Sigmoid colon (tissue), 7 donors: ENCODE measurements at places on chromosomes 1 and 21. TPM values are rescaled to one million over a fixed set of nuclear protein-coding genes. Genes with fewer than 3 reads are reported as not detected.

DNA sequence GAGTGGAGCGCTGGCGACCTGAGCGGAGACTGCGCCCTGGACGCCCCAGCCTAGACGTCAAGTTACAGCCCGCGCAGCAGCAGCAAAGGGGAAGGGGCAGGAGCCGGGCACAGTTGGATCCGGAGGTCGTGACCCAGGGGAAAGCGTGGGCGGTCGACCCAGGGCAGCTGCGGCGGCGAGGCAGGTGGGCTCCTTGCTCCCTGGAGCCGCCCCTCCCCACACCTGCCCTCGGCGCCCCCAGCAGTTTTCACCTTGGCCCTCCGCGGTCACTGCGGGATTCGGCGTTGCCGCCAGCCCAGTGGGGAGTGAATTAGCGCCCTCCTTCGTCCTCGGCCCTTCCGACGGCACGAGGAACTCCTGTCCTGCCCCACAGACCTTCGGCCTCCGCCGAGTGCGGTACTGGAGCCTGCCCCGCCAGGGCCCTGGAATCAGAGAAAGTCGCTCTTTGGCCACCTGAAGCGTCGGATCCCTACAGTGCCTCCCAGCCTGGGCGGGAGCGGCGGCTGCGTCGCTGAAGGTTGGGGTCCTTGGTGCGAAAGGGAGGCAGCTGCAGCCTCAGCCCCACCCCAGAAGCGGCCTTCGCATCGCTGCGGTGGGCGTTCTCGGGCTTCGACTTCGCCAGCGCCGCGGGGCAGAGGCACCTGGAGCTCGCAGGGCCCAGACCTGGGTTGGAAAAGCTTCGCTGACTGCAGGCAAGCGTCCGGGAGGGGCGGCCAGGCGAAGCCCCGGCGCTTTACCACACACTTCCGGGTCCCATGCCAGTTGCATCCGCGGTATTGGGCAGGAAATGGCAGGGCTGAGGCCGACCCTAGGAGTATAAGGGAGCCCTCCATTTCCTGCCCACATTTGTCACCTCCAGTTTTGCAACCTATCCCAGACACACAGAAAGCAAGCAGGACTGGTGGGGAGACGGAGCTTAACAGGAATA, 4.2 kb downstream of the TFAP2E start:
- H3K4me3 ChIP-seq, result peak overlapping the region; percentile 41
- no peak overlapping the region for H3K27ac ChIP-seq
- H3K27me3 ChIP-seq, result peaks cover 34% of the 10 kb centered on the region
- no peak for DNase-seq

- no peak overlapping the region for H3K4me3 ChIP-seq
- no peaks in the 10 kb centered on the region for H3K27me3 ChIP-seq
- no peaks in the 10 kb centered on the region for H3K36me3 ChIP-seq
These were observed 1.8 kb downstream of the EYA3 start for GRCh38 chr1:28086651-28087050.

DNA sequence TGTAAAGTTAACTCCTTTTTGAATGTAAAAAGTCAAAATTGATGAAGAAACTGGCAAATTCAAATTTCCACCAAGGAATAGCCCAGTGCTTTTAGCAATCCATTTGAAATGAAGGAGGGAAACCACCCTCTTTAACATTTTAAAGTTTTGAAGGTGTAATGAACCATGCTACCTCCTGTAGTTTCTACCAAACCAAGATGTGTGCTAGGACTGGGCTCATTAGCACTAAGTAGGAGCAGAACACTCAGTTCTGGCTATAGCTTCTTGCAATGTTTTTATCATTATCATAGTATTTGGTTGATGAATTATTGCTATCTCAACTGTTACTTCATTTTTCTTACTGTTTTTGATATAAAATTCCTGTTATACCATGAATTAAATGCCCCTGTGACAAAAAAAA, 319.2 kb upstream of the ZRANB2 start:
- no peaks in the 10 kb centered on the region for H3K36me3 ChIP-seq
- no peak overlapping the region for H3K4me3 ChIP-seq
- H3K4me1 ChIP-seq, result no peaks in the 10 kb centered on the region
- no peak overlapping the region for H3K27ac ChIP-seq
- no peaks in the 10 kb centered on the region for H3K27me3 ChIP-seq

DNA sequence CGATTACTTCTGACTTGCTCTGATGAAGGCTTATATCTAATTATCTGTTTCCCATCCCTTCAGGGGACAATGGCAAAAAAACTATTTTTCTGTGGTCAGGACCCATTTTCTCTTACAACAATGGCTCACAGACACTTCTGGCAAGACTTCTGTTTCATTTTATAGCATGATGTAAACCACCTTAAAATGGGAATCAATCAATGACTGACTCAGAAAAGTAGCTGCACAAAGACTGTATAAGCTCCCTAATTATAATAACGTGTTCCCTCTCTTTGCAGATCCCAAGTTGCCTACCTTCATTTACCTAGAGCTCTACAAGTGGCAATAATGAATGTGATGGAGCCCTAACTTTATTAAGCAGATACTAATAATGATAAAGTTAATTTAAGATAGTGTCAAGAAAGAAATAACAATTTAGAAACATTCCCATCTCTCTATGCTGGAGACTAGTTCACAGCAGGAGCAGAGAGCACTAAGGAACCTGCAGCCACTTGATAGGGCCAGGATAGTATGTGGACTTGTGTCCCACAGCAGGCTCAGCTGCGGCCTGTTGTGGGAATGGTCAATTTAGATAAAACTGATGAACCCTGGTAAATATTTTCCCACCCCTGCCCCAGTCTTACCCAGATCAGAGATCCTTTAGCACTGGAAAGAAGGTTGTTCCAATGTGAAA, 538 bp downstream of the GBP2 start:
- peaks cover 18% of the 10 kb centered on the region for H3K36me3 ChIP-seq
- no peaks in the 10 kb centered on the region for H3K27me3 ChIP-seq
- peak overlapping the region; percentile 84 for H3K27ac ChIP-seq
- peak overlapping the region; percentile 55 for H3K4me3 ChIP-seq
- DNase-seq, result no peak

DNA sequence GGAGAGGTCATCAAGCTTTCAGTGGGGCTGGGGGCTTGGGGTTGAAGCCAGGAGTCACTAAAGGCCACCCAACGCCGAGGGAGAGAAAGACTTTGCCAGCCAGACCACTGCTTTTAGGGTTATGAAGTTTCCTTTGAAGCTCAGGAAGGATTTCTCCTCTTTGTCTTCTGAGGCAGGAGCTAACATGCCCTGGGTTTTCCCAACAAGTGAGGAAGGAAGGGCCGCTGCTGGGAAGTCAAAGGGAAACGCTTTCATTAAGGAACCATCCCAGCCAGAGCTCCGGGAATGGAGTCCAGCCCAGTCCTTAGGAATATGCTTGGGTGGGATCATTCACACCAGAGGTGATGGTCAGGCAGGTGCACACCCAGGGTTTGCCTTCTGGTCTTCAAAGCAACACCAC, 436.9 kb downstream of the PRDM2 start:
- no peaks in the 10 kb centered on the region for H3K36me3 ChIP-seq
- H3K4me3 ChIP-seq, result no peak overlapping the region
- no peak overlapping the region for H3K27ac ChIP-seq
- DNase-seq, result no peak
- H3K27me3 ChIP-seq, result no peaks in the 10 kb centered on the region

DNA sequence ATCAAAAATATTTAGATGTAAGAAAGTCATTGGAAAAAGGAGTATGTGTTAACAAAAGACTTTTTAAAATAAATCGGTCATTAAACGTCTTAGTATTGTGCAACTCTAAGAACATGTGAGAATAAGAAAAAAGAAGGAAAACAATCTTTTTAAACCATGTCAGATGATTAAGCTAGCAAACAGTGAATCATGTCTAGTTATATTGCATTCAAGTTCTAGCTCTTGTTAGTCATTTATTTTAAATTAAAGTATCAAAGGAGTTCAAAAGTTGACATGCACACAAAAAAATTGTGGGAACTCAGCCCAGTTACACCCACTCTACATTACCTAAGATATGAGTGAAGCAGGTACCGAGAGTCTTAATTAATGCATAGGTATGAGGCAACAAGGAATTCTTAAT, 9.8 kb downstream of the FRRS1 start:
- no peaks in the 10 kb centered on the region for H3K4me1 ChIP-seq
- no peaks in the 10 kb centered on the region for H3K27me3 ChIP-seq
- H3K36me3 ChIP-seq, result no peaks in the 10 kb centered on the region
- DNase-seq, result no peak

- no peaks in the 10 kb centered on the region for H3K36me3 ChIP-seq
- H3K27ac ChIP-seq, result peak overlapping the region; percentile 38
- H3K4me1 ChIP-seq, result no peaks in the 10 kb centered on the region
- DNase-seq, result peak; percentile 55
- no peaks in the 10 kb centered on the region for H3K27me3 ChIP-seq
These were observed 112.2 kb downstream of the DHRS3 start for GRCh38 chr1:12505639-12506280.

DNA sequence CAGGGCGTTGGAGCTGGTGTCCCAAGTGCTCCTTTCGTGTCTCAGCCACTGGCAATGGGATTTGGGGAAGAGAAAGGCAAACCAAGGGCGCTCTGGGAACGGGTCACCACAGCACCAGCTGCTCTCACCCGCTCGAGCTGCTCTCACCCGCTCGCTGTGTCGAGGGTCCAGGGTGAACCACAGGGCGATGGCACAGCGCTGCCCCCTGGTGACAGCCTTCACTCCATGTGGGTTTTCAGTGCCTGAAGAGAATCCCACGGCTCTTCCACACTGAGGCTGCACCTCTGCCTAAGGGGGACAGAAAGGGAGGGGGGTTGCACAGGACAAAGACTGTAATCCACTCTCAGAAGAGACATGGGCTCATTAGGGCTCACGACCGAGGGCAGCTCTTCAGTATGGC, 7.1 kb upstream of the CLDN19 start:
- H3K27me3 ChIP-seq, result no peaks in the 10 kb centered on the region
- no peak overlapping the region for H3K4me3 ChIP-seq
- no peak for DNase-seq
- peaks cover 5% of the 10 kb centered on the region for H3K36me3 ChIP-seq
- no peak overlapping the region for H3K27ac ChIP-seq
- H3K4me1 ChIP-seq, result no peaks in the 10 kb centered on the region

GRCh38 chr1:3470650-3471355, 16.3 kb downstream of the ARHGEF16 start:
- peaks cover 9% of the 10 kb centered on the region for H3K4me1 ChIP-seq
- H3K4me3 ChIP-seq, result no peak overlapping the region
- H3K36me3 ChIP-seq, result no peaks in the 10 kb centered on the region
- no peak overlapping the region for H3K27ac ChIP-seq

- H3K27ac ChIP-seq, result no peak overlapping the region
- H3K4me3 ChIP-seq, result no peak overlapping the region
- peaks cover 2% of the 10 kb centered on the region for H3K4me1 ChIP-seq
- DNase-seq, result no peak
These were observed 65.5 kb downstream of the PRDM16 start for GRCh38 chr1:3134381-3135072.

- H3K4me3 ChIP-seq, result no peak overlapping the region
- H3K27me3 ChIP-seq, result no peaks in the 10 kb centered on the region
- no peaks in the 10 kb centered on the region for H3K36me3 ChIP-seq
These were observed 255.4 kb upstream of the IRF2BP2 start for GRCh38 chr1:234865171-234866006.

- no peak overlapping the region for H3K27ac ChIP-seq
- H3K4me3 ChIP-seq, result no peak overlapping the region
- DNase-seq, result no peak
These were observed 25.4 kb downstream of the UMODL1 start for GRCh38 chr21:42096566-42096965.

- no peaks in the 10 kb centered on the region for H3K36me3 ChIP-seq
- no peak overlapping the region for H3K27ac ChIP-seq
- H3K4me1 ChIP-seq, result no peaks in the 10 kb centered on the region
- H3K27me3 ChIP-seq, result no peaks in the 10 kb centered on the region
- DNase-seq, result no peak
These were observed 68.3 kb upstream of the ARHGAP29 start for GRCh38 chr1:94305704-94306103.

- no peak for DNase-seq
- no peaks in the 10 kb centered on the region for H3K4me1 ChIP-seq
- H3K4me3 ChIP-seq, result no peak overlapping the region
These were observed 57.7 kb downstream of the NTNG1 start for GRCh38 chr1:107198561-107198960.

- H3K4me1 ChIP-seq, result no peaks in the 10 kb centered on the region
- no peaks in the 10 kb centered on the region for H3K36me3 ChIP-seq
These were observed 37.9 kb downstream of the PIK3R3 start for GRCh38 chr1:46094471-46095005.

DNA sequence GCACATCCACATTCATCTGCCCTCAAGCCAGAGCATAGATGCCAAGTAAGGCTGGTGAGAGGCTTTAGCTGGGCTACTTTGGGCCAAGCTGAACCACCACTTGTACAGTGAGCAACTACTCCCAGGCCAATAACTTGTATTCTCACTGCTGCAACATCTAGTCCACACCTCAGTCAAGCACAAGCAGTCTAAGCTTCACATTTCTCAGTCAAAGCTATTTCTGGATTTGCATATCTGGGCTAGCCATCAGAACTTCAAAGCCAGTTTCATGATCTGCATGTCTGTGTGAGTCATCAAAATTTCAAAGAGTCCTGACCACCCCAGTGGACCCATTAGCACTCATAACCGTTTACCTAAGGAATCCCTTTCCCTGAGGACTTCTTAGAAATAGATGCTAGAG, 77.7 kb upstream of the DIRAS3 start:
- DNase-seq, result no peak
- no peaks in the 10 kb centered on the region for H3K36me3 ChIP-seq
- peak overlapping the region; percentile 35 for H3K27ac ChIP-seq
- H3K4me3 ChIP-seq, result no peak overlapping the region
- peaks cover 23% of the 10 kb centered on the region for H3K4me1 ChIP-seq
- no peaks in the 10 kb centered on the region for H3K27me3 ChIP-seq

- H3K4me3 ChIP-seq, result no peak overlapping the region
- DNase-seq, result no peak
- H3K27me3 ChIP-seq, result no peaks in the 10 kb centered on the region
- no peaks in the 10 kb centered on the region for H3K4me1 ChIP-seq
These were observed 11.4 kb downstream of the KCNJ15 start for GRCh38 chr21:38267991-38268863.

- no peak for DNase-seq
- H3K27ac ChIP-seq, result peak overlapping the region; percentile 92
- no peaks in the 10 kb centered on the region for H3K27me3 ChIP-seq
These were observed 640 bp downstream of the JTB start for GRCh38 chr1:153976819-153977249.

Gene ACTA1
- 0.36 TPM for total RNA-seq

Gene KRTAP19-5
- not detected for total RNA-seq

Gene LRRC53
- not detected for total RNA-seq

Gene SPOCD1
- not detected for total RNA-seq

Gene LRRN2
- total RNA-seq, result 5.6 TPM

Gene RAB7B
- 1.8 TPM for total RNA-seq

Gene TFAP2E
- total RNA-seq, result 0.36 TPM

Gene CBR3
- 17.8 TPM for total RNA-seq
